ENCODE measurements at places on chromosomes 7 and 10.

DNA sequence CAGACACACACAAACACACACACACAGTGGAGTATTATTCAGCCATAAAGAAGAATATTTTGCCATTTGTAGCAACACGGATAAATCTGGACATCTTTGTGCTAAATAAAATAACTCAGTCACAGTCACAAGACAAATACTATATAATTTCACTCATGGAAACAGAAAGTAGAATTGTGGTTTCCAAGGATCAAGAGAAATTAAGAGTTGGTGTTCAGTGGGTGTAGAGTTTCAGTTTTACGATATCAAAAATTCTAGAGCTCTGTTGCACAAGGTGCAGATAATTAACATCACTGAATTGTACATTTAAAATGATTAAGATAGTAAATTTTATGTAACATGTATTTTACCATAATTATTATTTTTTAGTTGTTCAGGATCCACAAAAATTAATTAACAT is 1235.0 kb downstream of the XPNPEP1 start:
- DNase-seq = no peak

GRCh38 chr7:100965045-100965722 is 4.2 kb upstream of the MUC12 start:
- DNase-seq = no peak

- peak; percentile 45 for DNase-seq
Measured at GRCh38 chr7:74401137-74401859, 52.4 kb upstream of the GTF2IRD1 start.

DNA sequence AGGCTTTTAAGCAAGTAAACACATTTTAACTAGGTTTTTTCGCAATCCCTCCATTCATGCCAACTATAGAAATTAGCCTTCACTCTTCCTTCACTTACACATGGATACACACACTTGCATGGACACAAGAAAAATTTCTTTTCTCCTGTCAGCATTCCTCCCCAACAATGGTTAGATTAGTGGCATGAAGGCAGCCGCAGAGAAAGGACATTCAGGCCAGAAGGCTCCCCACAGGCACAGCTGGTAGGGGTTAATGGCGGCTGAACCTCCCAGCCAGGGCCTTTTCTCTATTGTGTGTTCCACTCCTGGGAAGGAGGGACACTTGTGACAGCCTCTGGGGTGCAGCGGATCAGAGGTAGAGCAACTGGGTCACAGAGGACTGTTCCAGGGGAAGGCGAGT is 255.0 kb upstream of the SP8 start:
- no peak for DNase-seq

- no peak for DNase-seq
Measured at GRCh38 chr7:151382079-151382885, 27.6 kb downstream of the WDR86 start.

GRCh38 chr10:72016608-72017300 is 52.6 kb downstream of the CHST3 start:
- DNase-seq = no peak

DNA sequence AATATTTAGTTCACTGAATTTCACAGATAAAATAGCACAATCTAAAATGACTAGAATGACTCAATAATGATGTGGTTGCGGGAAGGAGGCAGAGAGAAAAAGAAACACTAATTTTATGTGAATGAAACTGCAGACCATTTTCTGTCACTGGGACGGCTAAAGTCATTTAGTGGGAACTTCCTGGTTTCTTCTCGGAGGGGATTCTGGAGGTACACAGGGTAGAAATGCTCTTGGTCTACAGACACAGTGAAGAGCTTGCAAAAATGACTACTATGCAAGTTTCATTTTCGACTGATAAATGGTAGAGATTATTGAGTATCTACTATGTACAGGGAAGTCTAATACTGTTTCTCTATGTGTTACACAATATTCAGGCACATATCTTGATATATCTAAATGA is 63.5 kb upstream of the LRRN3 start:
- no peak for DNase-seq

DNA sequence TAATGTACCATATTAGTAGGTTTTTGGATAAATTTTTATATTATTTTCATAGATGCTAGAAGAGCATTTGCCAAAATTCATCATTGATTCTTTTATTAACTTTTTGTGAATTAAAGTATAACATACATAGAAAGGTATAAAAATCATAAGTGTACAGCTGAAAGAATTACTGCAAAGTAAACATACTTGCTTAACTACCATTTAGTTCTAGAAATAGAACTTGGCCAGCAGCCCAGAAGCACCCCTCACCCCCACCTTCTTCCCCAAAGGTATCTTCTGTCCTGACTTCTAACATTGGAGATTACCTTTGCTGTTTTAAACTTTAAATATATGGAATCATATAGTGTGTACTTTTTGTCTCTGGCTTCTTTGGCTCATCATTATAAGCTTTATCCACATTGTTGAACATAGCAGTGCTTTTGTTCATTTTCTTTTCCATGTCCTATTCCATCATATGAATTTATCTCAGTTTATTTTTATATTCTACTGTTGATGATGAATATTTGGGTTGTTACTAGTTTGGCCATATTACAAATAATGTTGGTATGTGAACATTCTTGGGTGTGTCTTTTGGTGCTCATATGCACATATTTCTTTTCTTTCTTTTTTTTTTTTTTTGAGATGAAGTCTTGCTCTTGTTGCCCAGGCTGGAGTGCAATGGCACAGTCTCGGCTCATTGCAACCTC is 142.8 kb downstream of the ADK start:
- DNase-seq = no peak

GRCh38 chr10:86599729-86600128 is 54.6 kb upstream of the OPN4 start:
- DNase-seq = no peak

DNA sequence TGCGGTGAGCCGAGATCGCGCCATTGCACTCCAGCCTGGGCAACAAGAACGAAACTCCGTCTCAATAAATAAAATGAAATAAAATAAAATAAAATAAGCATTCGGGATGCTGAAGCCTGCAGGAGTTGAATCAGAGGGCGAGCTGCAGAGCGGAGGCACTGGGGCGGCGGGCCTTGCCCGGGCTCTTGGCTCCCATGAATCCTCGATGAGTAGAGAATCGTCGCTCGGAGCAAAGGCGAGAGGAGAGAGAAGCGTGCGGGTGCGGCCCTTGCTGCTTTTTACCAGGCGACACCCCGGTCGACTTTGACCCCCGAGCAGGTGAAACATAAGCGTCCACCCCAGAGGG is 168.3 kb downstream of the UBE2H start:
- no peak for DNase-seq

GRCh38 chr10:72261784-72262404 is 11.8 kb upstream of the DDIT4 start:
- DNase-seq = no peak

DNA sequence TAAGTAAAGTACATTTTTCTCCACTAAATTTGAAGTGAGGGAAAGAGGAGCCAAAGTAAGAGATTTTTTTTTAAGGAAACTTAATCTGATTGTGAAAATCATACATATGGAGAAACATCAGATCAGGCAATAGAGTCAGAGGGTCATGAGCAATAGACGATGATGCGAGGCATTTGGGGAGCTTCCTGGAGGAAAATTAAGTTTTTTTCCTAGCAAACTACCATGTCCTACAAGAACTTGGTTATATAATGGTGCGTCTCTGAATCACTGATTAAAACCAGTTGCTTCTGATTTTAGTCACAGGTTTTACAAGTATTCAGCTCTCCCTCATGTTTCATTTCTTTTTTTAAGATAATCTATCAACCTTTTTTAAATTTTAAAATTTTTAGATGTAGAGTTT is 52.1 kb upstream of the MTURN start:
- no peak for DNase-seq

GRCh38 chr7:156224833-156225225 is 412.6 kb upstream of the SHH start:
- DNase-seq = no peak

DNA sequence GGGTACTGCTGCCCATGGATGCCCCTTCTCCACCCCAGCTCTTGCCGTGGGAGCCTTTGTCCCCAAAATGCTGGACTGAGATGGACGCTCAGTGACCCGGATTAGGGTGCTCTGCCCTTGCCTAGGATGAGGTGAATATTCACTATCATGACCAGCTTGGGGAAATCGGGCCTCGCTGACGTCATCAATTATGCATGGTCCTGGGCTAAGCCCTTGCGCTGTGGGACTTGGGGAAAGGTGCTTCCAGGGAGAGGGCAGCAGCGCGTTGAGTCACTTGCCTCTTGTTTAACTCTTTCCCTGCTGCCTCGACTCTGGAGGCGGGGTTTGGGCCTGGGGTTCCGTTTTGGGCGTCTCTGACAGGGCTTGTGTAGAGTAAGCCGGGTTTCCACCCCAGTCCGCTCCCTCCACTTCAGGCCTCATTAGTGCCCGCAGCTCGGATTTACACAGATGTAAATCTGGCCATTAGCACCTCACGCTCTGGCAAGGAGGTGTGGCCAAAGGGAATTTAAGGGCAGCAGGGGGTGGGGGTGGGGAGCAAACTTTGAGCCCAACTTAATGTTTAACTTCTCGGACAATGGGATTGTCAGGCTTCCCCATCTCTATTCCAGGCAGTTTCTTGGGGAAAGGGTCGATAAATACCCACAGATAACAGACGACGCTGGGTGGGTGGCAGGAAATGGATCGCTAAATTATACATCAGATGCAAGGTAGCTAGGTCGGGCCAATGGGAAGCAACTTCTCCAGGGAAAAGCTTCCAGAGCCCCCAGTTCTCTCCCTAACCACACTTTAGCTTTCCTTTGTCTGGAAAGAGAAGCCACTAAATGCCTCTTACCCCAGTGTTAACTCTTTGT is 51.3 kb upstream of the TCF7L2 start:
- DNase-seq = no peak

GRCh38 chr10:17789396-17789795 is 19.8 kb upstream of the MRC1 start:
- no peak for DNase-seq

DNA sequence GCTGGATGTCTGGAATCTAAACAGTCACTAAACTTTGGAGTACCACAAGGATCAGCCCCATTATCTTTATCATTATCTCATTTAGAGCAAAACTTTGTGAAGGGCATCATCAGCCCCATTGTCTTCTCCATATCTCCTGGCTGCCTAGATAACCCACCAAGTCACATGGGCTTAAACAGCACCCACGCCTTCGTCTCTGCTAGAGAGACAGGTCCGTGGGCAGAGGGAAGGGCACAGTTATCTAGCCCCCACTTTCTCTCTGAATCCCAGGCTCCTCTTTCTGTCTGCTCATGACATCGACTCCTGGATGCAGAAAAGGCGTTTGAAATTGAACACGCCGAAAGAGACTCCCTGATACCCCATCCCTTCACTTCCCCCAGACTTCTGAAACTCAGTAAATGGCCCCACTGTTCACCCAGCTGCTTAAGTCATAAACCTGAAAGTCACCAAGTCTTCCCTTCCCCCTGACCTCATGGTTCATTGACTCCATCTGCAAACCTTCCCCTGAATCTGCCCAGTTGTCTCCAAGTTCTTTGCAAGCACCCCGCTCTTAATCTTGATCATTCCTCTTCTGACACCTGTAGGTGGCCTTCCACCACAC is 20.9 kb upstream of the PARD3 start:
- DNase-seq = no peak

DNA sequence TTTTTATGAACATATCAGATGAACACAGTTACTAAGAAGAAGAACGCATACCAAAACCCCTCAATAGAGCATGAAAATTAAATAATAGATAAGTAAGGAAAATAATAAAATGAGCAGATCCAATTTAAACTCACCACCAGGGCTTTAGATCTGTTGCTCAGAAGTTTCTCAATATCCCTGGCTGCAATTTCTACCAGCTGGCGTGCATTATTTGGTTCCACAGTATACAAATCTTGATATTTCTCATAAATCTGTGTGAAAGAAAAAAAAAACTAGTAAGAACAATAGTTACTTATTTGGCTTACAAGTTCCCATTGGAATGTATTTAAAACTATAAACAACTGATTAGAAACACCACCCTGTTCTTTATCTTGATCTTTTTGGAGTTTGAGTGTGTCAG is 108.6 kb downstream of the CACNA2D1 start:
- DNase-seq = no peak

- no peak for DNase-seq
Measured at GRCh38 chr10:21146436-21146789, 249.3 kb upstream of the NEBL start.

- no peak for DNase-seq
Measured at GRCh38 chr10:92832998-92833650, 15.2 kb upstream of the EXOC6 start.

GRCh38 chr10:49123981-49124950 is 8.9 kb upstream of the VSTM4 start:
- no peak for DNase-seq

GRCh38 chr10:794382-794956 is 105.0 kb upstream of the DIP2C start:
- no peak for DNase-seq

- no peak for DNase-seq
Measured at GRCh38 chr10:126893841-126894240, 11.4 kb upstream of the DOCK1 start.

DNA sequence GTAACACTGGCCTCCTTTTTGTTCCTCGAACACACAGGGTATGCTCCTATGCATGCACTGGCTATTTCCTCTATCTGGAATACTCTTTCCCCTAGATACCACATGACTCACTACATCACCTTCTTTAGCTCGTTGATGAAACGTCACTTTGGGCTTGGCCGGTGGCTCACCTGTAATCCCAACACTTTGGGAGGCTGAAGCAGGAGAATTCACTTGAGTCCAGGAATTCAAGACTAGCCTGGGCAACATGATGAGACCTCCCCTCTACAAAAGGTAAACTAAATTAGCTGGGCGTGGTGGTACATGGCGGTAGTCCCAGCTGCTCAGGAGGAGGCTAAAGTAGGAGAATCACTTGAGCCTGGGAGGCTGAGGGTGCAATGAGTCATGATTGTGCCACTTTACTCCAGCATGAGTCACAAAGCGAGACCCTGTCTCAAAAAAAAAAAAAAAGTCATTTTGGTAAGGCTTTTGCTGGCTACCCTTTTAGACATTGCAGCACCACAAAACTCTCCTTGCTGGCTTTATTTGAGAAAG is 14.5 kb downstream of the ANKIB1 start:
- DNase-seq = no peak

DNA sequence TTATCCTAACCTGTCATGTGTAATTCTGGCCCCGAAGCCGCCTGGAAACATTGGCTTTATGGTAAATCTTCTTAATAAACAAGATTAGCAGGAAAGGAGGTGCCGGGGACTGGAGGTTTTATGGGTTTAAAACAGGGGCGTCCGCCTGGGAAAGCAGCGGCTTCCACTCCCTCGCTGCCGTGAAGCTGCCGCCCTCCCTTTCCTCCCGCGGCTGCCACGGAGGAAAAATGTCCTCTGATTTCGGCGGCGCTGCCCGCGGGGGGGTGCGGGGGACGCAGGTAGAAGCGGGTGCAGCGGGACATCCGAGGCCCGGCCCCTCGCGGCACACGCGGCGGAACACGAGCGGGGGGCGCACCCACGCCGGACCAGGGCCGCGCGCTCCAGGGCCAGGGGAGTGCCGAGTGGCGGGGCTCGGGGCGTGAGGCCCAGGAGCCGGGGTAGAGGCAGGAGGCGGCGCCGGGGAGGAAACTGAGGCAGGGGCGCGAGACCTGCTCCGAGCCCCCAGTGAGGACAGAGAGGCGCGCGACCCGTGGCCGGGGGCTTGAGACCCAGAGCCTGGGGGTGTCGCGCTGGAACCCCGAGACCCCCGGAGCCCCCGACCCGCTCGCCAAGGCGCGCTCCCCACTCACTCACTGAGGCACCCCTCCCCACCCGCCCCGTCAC is 993 bp downstream of the PTPRN2 start:
- DNase-seq = no peak
